ENCODE measurements at places on chromosomes 13 and 19. TPM values are rescaled to one million over a fixed set of nuclear protein-coding genes. Genes with fewer than 3 reads are reported as not detected.

DNA sequence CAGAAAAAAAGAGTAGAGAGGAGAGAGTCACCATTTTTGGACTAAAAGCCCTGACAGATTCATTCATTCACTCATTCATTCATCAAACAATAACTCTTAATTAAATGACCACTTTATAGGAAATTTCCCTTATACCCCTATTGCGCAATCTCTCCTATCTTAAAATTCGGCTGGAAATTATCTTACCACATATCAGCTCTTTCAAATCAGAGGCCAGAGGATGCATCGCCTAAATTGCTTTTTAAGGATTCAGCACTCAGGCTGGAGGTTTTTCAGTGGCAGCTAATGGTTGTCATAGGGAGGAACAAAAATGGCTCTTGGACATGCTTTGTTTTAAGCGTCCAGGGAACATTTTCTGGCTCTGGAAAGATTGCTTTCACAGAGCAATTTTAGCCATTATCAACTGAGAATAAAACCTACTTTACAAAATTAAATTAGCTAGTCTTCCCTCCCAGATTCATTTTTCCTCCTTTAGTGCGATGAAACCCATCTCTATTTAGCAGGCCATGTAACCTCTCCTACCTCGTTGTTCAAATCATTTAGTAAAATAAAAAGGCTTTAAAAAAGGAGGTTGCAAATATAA is 115.2 kb downstream of the OLFM4 start:
- DNase-seq = no peak

DNA sequence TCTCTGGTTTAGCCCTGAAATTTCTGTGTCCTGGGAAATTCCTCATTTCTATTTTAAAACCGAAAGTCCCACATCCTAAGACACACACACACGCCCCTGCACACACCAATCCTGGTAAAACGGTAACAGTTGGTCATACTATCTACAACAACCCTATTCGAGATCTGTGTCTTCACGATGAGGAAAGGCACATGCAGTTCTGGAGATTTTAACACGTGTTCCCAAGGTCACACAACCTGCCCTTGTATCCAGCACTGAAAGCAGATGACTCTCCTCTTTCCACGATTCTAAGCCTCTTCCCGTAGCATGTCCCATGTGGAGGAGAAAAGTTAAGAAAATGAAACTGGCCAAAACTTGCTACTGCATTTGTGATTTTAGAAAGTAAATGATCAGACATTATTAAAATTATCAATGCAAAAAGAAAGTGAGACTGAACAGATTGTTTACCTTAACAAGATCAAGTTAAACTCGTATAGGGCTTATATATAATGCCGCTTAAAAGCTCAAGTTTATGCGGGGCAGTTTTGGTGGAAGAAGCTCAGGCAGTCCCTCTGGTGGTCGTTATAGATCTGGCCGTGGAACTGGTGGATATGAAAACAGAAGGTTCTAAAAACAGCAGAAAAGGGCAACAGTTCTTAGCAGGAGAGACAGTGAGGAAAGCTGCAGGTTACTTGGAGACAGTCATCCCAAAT is 32.7 kb downstream of the VSTM1 start:
- DNase-seq = peak; percentile 39

GRCh38 chr13:40476175-40476958 is 190.1 kb downstream of the FOXO1 start:
- DNase-seq = peak; percentile 17

- no peak for DNase-seq
These were observed 30.2 kb upstream of the HTR2A start for GRCh38 chr13:46926916-46927590.

The SLC10A2 gene
- not detected for total RNA-seq

The SHD gene
- not detected for total RNA-seq

The KLK15 gene
- total RNA-seq = not detected

The TPGS1 gene
- 26.4 TPM for total RNA-seq

Data from lung microvascular endothelial cell (primary cell).